Activated T-cell treated with anti-CD3 and anti-CD28 coated beads, Interleukin-2, amount 50 U/mL, for 72 hours (primary cell): ENCODE measurements at places on chromosomes 7 and 10.
A peak's percentile ranks its signal among the peaks of the same experiment; 100 is the strongest.

GRCh38 chr10:43417950-43418768, 9.2 kb upstream of the HNRNPF start:
- DNase-seq, result peak; percentile 48

DNA sequence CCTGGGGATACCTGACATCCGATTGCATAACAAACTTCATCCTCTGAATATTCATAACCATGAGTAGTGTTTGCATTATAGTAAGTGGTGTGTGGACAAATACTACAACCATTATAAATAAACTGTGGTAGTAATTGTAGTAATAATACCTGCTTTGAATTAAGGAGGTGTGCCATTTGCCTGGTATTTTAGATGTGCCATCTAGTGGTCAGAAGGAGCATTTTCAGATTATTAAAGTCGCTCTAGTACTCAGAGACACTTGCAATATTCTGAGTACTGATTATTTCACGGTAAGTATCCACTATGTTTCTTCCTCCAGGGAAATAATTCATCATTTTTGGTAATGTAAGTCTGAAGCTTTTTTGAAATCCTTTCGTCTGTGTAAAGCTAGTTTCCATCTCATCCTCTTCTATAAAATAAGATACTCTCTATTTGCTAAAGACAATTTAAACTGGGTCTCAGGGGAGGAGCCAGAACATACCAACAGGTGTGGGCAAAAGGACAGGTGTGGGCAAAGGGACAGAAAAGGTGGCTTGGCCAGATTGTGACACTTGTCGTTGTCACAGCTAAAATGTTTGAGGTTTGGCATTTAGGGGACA, 115.3 kb upstream of the WDR11 start:
- no peak for DNase-seq

- DNase-seq, result no peak
These were observed 1.7 kb downstream of the PTPRN2 start for GRCh38 chr7:158585721-158586498.

- DNase-seq, result no peak
These were observed 27.1 kb downstream of the LMTK2 start for GRCh38 chr7:98133621-98134303.

GRCh38 chr10:50336140-50336539, 84.8 kb upstream of the ASAH2 start:
- no peak for DNase-seq

- no peak for DNase-seq
These were observed 10.4 kb upstream of the NT5C2 start for GRCh38 chr10:103203466-103203865.

- DNase-seq, result no peak
These were observed 15.5 kb upstream of the JAZF1 start for GRCh38 chr7:28195910-28196620.

GRCh38 chr10:125158601-125159485, 1.5 kb downstream of the CTBP2 start:
- no peak for DNase-seq

DNA sequence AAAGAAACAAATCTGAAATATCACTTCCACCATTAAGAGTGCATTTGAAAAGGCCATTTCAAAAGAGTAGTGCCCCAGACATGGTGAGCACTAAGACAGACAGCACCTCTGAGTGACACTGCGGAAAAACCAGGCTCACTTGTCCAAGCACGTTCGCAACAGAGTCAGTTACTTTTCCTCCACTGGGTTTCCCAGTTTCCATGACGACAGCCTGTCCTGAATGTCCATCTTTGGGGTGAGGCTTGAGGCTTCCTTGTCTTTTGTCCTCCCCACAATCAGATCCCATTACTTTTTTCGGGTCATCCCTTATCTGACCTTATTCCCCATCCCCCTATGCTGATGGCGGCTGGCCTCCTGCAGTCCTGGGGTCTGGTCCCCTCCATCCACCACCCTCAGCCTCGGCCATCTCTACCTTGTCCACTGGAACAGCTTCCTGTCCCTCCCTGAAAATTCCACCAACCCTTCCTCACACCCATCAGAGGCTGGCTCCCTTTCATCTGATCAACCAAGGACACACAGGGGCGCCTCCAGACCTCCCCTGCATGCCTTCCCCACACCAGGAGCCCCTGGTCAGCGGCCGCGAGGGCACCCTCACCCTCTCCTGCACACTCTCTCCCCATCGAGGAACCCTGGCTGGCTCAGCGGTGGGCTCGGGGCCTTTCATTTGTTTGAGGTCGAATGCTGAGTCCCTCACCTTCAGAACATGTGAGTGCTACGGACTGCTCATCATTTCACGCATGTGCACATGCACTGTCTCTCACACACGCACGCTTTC, 363.6 kb downstream of the DNAJB6 start:
- DNase-seq, result no peak

GRCh38 chr7:138773817-138774216, 24.0 kb upstream of the TMEM213 start:
- DNase-seq, result no peak

DNA sequence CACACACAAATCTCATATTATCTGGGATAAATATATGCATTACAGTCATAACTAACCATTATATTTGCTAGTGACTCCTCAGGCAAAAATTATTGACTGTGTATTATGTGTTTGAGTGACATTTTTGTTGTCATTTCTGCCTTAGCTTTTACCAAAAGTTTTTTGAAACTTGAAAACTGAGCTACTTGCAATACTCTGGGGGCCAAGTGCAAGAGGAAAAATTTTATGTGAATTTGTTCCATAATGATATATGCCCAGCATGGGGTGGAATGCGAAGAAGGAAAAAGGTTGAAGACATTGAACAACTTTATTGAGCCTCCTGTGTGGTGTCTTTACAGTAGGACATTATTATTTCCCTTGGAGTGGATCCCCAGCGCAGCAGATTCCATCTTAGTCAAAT, 176.8 kb upstream of the FERD3L start:
- no peak for DNase-seq

DNA sequence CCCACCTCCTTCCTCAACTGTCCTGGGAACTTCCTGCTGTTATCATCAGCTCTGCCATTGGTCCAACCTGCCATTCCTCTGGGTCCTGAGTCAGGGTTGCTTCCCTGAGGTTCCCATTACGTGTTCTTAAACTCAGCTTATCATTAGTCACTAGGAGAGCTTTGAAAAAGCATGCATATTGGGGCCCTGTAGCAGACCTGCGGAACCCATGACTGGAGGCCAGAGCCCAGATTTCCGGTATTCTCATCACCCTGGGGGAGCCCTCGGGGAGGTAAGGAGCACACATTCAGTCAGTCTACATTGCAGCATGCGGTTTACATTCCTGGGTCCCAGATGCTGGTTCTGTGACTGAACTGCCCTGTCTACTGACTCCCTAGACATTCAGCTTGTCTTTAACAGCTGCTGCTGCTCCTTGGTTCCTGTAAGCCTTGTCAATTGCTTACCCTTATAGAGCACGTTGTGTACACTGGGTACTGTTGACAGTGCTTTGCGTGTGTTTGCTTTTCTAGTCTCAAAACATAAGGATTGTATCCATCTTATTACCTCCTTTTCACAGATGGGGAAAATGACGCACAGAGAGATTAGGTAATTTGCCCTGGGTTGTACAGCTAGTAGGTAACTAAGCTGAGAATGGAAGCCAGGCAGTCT, 12.8 kb downstream of the CDHR3 start:
- no peak for DNase-seq

- DNase-seq, result peak; percentile 14
These were observed 11.4 kb downstream of the GIMAP6 start for GRCh38 chr7:150620617-150621371.

DNA sequence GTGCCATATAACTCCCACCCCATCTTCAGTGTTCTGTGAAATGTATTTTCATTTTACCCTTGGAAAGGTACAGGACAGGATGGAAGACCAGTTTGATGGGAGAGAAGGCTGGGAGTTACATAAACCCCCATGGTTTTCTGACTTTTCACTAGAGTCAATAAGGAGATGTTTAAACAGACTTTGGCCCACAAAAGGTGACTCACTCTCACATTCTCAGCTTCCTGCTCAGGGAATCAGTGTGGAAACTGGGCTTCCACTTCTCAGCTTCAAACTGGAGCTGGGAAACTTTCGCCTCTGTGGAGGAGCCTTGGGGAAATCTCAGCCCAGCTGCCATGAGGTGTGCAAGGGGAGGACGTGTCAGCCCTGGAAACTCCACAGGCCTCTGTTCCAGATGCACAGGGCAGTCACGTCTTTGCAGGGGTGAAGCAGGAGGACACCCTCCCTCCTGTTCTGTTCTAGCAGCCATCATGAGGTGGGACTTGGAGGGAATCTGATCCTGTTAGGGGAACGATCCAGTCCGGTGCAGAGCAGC, 560.5 kb upstream of the GALNT17 start:
- DNase-seq, result no peak

GRCh38 chr10:88165849-88166271, 302.4 kb downstream of the PTEN start:
- DNase-seq, result no peak

DNA sequence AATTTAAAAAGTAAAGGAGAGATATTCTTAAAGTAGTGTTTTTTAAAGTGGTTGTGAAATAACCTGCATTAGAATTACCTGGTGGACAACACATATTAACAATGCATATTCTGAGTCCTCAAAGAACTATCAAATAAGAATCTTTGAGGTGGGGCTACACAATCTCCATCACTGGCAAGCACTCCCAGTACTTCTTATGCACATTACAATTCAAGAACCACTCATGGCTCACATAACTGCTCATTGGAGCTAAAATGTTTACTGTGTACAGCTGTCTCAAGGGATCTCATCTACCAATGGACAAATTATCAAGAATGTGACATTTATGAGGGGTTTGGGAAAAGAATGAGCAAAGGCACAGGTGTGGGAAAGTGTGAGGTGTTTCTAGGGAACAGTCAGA, 692.0 kb downstream of the PHTF2 start:
- DNase-seq, result no peak

DNA sequence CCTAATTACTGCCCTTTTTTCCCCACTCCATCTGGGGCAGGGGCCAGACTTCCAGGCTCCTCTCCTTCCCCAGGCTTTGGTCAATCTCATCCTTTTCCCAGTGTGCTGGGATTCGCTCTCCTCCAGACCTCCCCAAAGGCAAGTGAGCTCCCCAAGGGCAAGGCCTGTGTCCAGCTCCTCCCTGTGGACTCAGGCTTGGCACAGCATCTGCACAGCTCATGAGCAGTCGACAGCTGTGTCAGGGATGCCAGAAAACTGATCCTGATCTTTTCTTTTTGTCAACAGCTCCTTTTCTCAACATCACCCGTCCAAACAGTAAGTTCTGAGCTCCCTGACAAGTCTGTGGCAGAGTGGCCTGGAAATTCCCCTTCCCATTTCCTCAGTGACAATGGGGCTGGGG, 67.1 kb downstream of the C10orf120 start:
- no peak for DNase-seq

DNA sequence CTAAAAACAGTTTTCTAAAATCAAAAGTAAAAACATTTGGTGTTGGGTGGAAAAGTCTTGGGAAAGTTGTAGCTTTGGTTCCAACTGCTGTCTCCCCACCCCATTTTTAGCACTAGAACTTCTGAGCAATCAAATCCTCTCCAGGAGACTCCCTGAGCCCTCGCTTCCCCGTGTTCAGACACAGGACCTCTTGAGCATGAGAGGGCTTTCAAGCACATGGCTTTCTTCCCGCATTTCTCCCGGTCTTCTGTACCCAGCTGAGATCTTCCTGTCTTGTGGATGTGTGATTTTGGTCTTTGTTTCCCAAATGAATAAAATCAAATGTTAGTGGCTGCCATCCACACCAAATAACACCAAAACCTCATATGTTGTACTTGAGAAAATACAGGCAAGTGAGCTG, 5.0 kb downstream of the CXCL12 start:
- no peak for DNase-seq

GRCh38 chr10:119724593-119725516, 995 bp upstream of the INPP5F start:
- DNase-seq, result no peak

DNA sequence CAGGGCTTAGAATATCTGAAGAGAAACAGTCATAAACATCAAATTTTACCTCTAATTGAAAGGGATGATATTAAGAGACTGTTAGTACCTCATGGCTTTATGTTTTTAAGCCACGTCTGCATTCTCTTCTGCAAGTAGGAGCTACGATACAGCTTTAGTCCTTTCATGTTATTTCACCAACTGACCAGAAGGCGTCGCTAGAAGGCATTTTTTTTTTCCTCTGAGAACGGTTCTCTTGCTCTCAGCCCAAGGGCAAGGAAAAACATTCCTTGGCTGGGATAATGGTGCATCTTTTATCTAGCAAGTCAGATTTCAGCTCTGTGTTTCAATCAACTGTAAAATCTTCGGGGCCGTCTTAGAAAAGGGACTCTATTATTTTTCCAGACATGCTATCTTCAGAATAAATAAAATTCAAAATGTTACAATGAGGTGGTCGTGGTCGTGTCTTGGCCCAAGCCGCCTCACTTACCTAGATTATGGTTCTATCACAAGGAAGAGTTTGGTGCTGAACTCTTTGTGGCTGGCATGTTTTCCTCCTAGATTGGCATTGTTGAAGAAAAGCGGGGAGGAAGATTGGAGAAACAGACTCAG, 41.6 kb upstream of the LYZL2 start:
- DNase-seq, result peak; percentile 57

DNA sequence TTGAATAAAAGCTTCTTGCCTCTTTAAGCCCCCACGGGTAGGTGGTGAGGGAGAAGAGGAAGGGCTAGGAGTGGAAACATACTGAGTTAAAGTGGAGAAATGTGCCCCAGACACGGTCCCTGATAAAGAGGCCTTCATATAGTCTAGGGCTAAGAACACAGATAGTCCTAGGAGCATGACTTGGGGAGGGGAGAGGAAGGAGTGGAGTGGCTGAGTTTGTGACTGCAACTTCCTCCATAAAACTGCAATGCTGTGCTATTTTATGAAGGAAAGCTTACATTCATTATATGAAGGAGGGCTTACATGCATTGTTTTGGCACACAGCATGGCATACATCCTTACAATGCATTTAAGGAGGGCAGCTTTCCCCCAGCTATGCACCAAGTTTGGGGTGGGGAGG, 1129.4 kb upstream of the LRRTM3 start:
- DNase-seq, result no peak

- DNase-seq, result no peak
These were observed 14.6 kb downstream of the OTUD1 start for GRCh38 chr10:23453465-23453864.

- DNase-seq, result no peak
These were observed 240.7 kb downstream of the MGMT start for GRCh38 chr10:129707406-129708388.

DNA sequence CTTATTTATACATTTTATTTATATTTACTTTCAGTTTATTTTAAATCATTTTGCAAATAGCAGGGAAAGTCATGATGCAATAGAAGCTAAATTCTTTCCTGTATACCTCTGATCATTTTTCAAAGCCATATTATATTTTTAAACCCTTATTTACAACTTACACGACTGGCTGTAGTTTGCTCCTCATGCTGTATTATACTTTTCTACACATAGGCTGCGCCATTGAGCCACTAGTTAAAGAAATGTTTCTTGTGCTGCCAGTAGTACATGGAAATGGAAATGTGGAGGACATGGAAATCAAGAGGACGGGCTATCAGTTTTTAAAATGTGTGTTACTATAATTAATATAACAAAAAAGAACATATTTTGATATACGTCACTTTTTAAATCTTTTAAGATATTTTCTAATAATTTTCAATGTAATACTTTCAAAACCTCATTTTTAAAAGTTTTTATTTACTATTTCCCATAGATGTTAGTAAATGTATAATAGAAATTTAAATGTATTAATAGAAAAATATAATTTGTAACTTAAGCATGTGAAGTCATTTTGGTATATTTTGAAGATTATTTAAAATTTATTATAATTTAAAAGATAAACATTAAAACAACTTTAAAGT, 118.5 kb downstream of the VTI1A start:
- DNase-seq, result peak; percentile 7
